ENCODE measurements at places on chromosomes 7 and 10.

- no peak for DNase-seq
Measured at GRCh38 chr7:51351661-51352060, 35.1 kb upstream of the COBL start.

- no peak for DNase-seq
Measured at GRCh38 chr7:1024331-1024841, 20.0 kb upstream of the GPR146 start.

GRCh38 chr7:2258661-2259365 is 16.8 kb downstream of the NUDT1 start:
- DNase-seq = peak; percentile 41

DNA sequence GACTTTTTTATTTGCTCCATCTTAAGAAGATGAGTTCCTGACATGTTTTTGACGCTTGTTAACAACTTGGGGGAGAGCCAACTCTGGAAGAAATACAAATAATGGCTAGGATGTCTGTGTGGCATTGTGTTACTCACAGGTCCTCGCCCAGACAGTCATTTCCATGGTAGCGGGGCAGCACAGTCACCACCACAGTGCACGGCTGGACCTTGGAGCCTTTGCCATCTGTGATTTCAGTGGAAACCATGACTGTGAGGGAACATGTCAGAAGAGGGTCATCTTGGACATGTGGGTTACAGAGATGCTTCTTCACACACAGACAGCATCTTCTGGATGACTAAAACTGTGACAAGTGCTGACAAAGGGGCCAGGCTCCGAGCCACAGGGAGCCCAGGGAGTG is 74.5 kb downstream of the PKD1L1 start:
- no peak for DNase-seq

DNA sequence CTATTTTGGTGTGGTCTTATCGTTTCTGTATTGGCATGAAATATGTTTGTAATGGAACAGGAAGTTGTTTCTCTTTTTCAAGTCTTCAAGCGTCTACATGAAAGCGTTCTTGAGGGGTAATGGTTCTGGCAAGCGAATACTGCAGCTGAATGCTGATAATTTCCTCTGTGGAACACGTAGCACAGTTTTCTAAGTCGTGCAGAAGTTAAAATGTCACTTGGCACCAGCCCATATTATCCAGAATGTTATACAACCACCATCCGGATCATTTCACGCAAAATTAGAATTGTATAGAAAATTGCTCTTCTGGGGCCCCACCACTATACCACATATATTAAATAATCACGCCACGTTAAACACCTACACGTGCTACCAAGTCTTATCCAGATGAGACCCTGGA is 354.3 kb downstream of the CALN1 start:
- no peak for DNase-seq

DNA sequence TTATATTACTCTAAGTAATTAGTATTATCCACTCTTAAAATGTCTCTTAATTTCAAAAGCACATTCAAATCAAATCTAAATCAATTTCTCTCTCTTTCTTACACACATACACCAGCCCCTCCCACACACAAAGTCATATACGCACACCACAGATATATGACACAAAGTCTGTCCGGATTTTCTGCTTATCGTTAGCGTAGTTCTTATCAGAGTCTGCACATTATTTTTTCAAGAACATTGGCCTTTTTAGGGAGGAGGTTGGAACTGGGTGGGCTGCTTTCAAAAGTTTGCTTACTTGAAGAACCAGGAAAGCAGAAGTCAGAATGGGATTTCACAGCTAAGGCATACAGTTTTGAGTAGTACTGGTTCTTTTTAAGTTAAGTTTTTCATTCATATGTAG is 387.6 kb upstream of the CHRM2 start:
- no peak for DNase-seq

All from ecto neural progenitor cell (in vitro differentiated cells).